Ascending aorta (tissue), 2 donors: ENCODE measurements at places on chromosomes 2 and 18.
A peak's percentile ranks its signal among the peaks of the same experiment; 100 is the strongest.

- DNase-seq, result no peak
These were observed 223.3 kb downstream of the MTX2 start for GRCh38 chr2:176492583-176492982.

- no peak for DNase-seq
These were observed 31.1 kb downstream of the DTNB start for GRCh38 chr2:25642298-25642697.

GRCh38 chr2:78601113-78601512 lies 424.4 kb upstream of the REG3G start:
- no peak for DNase-seq

DNA sequence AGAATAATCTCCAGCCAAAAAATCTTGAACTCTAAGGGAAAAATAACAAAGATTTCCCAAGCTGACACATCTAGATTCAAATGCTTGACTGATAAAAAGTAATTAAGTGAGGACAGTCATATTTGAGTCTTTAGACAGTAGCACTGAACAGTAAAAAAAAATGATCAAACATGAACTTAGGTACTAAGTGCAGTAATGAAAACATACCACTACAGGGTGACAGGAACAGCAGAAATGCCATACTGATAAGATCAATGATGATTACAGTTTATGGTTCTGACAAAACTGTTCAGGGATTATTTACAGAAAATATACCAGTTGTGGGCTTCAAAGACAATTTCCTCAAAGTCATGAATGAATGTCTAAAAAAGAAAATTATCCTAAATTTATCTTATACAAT lies 80.3 kb downstream of the OSBPL1A start:
- no peak for DNase-seq

DNA sequence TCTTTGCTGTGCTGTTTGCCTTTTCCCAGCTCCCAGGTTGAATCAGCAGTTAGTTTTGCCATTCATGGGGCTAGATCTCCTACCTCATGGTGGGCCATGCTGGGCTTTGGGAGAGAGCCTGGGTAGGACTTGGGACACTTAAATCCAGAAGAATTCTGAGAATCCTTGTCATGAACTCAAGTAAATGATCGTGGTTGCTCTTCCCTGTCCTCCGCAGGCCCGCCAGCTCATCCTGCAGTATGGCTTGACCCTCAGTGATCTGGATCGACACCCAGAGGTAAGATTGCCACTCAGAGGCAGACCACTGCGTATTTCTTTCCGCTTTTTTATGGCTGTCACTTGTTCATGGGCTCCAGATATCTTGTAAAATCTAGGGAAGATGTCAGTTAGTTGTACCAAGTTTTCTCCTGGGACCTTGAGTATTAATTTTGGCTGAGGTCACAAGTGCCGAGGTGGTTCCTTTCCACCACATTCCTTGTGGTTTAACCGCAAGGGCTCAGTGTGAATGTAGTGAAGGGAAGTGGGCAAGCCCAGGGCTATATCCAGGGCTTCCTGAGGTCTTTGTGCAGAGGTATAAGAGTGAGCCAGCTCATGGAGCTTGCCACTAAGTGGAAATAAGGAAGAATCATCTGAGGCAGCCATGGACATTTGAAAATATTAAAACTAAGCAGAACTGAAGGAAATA lies 37.7 kb downstream of the RPIA start:
- no peak for DNase-seq

DNA sequence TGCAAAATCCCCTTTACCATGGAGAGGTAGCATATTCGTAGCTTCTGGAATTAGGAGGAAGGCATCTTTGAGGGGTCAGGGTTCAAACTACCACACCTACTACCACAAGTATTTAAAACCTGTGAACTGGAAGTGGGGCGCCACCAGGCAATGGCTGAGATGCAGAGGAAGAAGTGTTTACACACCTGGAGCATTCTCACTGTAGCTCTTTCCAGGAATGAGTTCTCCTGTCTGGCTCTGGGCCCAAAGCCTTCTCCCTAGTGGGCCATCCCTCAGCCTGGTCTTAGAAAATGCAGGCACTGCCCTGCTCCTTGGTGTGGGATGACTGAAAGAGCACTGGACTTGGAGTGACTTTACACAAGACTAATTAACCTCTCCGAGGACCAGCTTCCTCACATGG lies 30.7 kb upstream of the FOXI3 start:
- no peak for DNase-seq

- DNase-seq, result no peak
These were observed 469.9 kb upstream of the NRP2 start for GRCh38 chr2:205212357-205212756.

DNA sequence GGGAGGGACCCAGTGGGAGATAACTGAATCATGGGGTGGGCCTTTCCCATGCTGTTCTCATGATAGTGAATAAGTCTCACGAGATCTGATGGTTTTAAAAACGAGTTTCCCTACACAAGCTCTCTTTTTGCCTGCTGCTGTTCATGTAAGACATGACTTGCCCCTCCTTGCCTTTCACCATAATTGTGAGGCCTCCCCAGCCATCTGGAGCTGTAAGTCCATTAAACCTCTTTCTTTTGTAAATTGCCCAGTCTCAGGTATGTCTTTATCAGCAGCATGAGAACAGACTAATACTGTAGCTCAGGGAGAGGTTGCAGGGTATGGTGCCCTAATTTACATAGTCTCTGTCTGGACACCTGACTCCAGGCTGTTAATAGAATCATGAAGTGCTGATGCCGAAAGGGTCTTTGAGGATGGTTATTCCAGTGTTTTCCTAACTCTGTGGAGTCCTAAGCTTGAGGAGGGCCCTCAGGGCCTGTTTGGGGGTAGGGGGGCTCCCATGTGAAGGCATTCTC lies 343.2 kb downstream of the ALK start:
- no peak for DNase-seq

DNA sequence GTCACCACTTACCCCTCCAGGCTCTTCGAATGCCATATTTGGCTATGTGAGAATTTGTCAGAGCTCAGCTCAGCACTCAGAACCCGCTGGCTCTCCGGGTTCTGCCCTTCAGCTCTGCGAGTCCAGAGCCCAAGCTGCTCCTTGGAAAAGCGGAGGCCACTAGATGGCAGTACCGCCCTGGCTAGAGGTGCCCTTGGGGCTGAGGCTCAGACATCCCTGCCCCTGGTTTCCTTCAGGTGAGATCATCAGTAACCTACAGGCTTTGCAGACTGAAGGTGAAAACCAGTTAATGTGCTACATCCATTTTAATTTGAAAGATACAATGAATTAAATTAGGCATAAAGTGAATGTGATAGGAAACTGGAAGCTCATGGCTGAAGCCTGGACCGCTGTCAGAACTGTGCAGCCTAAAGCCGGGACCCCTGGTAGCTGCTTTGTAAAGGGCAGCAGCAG lies 285.6 kb downstream of the AGAP1 start:
- DNase-seq, result peak; percentile 69

DNA sequence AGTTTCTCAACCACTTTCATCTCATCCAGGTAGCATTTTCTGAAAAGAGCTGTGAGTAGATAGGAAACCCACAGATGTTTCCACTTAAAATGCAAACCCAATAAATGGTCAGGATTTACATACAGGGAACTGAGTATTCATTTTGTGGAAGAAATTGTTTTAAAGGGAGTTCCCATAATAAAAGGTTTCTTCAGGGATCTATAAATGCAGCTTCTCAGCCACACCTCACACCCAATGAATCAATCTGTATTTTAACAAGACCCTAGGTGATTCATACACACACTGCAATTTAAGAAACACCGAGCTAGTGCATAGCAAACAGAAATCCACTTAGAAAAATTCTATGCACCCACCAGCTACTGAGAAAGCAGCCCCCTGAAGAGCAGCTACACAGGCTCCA lies 140.1 kb upstream of the ACAA2 start:
- no peak for DNase-seq

GRCh38 chr2:151071382-151071781 lies 190.3 kb downstream of the RBM43 start:
- DNase-seq, result no peak

GRCh38 chr2:137607722-137608318 lies 356.5 kb upstream of the HNMT start:
- no peak for DNase-seq

DNA sequence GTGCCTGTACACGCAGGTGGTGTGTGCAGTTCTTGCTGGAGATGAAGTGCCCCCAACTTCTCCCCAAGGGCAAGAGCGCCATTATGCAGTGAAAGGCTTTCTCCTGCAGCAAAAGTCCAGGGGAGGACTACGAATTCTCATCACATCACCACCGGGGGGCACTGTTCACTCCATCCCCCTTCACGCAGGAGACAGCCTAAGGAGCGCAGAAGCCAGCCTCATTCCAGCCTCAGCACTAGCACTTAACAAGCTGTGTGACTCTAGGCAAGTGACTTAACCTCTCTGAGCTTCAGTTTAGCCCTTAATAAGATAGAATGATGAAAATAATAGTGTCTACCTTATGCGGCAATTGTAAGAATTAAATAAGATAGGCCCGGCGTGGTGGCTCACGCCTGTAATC lies 32.3 kb downstream of the DNMT3A start:
- no peak for DNase-seq

DNA sequence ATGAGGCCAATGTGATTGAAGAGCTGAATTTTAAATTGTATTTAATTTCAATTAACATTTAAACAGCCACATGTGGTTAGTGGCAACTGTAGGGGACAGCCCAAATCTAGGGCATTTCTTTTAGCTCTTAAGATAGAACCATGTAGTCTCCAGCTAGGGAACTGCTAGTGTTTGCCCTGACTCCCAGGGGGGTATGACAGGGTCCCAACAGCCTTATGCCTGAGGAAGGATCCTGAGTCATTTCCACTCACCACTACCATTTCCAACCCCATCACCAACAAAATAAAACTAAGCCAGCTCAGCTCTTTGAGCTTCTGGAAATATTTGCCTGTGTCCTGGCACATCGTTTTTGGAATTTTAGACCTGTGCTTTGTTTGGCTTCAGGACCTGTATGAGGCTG lies 13.7 kb upstream of the GMCL1 start:
- DNase-seq, result no peak

DNA sequence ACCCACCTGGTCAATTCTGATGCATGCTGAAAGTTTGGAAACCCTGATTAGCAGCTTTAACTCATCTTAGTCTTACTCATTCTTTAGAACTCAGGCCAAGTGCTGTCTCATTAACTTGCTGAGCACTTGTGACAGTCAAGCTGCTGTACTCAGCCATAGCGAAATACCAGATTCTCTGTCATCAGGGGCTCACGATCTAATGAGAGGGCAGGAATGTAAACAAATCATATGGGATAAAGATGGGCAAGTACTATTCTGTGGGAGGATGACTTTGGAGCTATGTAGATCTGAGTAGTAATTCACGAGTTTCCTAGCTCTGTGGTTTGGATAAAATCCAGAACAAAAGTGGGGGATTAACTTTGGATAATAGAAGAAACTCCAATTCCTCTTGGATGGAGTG lies 376.6 kb downstream of the HRH4 start:
- DNase-seq, result no peak

DNA sequence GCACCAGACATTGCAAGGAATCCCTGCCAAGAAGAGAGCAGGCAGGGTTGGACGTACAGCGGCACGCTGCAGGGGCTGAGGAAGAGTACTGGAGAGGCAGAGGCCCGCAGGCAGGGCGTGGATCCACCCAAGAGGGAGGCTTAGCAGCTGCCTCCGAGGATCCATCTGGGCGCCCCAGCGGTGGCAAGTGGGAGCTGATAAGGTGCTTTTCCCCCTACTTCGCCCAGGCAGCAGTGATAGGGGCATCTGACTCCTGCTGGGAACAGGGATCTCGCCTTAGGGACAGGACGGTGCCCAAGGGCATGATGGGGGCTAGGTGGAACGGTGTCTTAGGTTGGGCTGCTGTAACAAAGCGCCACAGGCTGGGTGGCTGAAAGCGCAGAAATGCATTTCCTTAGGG lies 67.4 kb upstream of the HS6ST1 start:
- DNase-seq, result no peak

DNA sequence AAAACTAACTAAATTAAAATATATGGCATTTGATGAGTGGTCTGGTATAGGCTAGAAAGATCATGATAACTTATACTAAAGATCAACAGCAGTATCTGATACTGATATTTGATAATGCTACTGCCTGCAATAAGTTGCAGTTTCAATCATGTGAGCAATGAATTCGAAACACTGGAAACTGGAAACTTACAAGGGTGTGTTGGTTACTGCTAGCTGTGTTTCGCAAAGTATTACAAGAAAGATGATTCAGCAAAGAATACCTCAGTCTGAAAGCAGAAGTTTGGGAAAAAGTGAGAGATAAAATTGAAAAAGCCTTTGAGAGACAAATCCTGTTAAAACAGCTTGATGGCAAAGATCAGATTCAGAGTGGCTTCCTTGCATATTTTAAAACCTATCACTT lies 294.5 kb downstream of the CCDC178 start:
- no peak for DNase-seq

DNA sequence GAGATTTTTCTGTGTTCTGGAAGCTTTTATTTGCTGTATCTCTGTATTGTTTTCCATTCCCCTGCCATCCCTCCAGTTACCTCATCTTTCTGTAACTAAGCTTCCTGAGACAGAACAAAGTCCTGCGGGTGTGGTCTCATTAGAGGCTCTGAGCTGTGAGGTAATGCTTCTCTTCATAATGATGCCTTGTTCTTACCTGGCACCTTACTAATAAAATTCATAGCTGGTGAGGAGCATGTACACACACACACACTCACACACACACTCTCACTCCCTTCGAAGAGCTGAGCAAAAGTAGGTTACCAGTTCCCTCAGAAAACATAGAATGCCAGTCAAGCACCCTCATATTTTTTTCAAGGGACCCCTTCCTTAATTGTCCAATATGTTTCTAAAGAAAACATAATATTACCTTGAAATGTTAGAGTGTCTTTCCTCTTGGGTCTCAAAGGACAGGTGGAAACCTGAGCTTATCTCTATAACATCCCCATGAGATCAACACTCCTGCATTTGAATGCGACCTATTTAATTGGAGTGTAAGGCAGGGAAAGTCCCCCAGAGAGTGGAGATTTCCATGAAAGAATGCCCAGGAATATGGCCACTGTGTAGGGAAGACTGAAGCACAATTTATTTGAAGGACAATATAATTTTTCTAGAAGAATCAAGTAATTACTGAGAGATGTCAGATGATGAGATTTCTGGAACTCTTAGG lies 161.6 kb upstream of the NCK2 start:
- DNase-seq, result peak; percentile 8

GRCh38 chr2:69589973-69590652 lies 53.4 kb downstream of the AAK1 start:
- no peak for DNase-seq

- no peak for DNase-seq
These were observed 32.7 kb downstream of the COX7A2L start for GRCh38 chr2:42328148-42328833.

- DNase-seq, result peak; percentile 48
These were observed 64.2 kb upstream of the OTOF start for GRCh38 chr2:26542194-26542455.

- no peak for DNase-seq
These were observed 84.3 kb downstream of the COPS8 start for GRCh38 chr2:237170020-237170419.
